ENCODE measurements at places on chromosomes 1 and 21. TPM values are rescaled to one million over a fixed set of nuclear protein-coding genes. Genes with fewer than 3 reads are reported as not detected.

GRCh38 chr1:244400974-244401373, 50.7 kb downstream of the ADSS2 start:
- no peak for DNase-seq

GRCh38 chr1:209546390-209547085, 37.0 kb upstream of the CAMK1G start:
- no peak for DNase-seq

GRCh38 chr1:236451796-236452373, 57.8 kb downstream of the EDARADD start:
- DNase-seq, result peak; percentile 7

Gene PTGFR
- total RNA-seq, result 0.14 TPM

Gene LRRC52
- total RNA-seq, result not detected
